GM12865 (cell line): ENCODE measurements at places on chromosomes 12 and 14.

DNA sequence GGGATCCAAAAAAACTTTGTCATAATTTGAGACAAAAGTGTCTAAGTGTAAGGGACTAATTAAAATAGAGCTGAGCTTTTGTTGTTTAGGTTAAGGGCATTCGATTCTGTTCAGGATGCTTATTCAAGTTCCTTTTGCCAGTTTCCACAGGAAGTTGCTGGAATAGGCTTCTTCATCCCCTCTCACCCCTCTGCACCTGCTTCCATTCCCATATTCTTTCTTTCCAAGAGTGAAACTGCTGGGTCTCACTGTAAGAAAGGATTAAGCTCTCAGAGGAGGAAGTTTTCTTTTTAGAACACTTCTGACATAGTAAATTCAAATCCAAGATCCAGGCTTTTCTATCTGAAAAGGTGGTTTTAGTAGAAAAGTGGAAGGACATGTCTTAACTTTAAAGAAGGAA, 61.4 kb downstream of the POLR3B start:
- no peak for DNase-seq

- no peak for DNase-seq
Measured at GRCh38 chr12:78249578-78249977, 418.9 kb downstream of the NAV3 start.

DNA sequence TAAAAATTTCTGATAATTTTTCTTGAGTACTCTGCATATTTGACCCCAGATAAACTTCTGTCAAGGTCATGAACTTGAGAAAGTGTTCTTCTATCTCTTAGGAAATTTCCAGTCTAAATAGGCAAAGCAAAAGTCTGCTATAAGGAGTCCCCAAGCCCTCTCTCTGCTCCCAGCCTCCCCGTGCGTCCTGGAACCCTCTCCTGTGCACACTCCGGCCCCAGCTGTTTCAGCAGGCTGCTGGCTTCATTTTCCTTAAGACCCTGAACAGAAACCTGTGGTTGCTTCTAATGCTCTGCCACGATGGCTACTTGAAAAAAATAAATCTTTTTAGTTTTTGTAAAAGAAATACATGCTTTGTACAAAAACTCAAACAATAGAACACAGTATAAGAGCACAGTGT, 14.7 kb downstream of the KRT2 start:
- DNase-seq: no peak

DNA sequence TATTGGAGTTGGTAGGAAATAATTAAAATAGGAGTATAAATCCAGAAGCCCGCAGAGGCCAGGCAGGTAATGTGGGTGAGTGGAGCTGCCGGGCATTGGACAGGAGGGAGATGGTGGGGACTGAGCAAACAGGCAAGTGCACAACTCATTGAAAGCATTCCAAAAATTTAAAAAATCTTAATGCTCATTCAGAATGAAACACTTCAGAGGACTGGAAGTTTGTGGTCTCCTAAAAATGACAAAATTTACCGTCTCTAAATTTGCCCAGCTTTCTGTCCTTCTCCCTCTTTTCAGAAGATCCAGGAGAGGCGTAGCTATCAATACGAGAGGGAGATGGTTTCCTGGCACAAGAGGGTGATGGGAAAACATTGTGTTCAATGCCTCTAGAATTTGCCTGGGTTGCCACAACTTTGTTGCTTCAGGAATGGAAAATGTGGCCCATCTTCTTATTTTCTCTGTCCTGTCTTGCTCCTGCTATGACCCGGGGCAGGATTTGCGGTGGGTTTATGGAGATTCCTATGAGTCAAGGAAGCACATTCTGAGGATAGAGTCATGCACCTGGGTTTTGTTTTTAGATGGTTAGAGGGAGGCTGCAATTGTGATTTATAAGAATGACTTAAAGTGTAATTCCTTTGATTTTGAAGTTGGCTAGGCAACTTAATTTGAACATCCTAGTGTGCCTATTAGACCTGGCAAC, 72.2 kb downstream of the BORCS5 start:
- DNase-seq: no peak

- no peak for DNase-seq
Measured at GRCh38 chr12:13229504-13229903, 33.0 kb downstream of the EMP1 start.

- peak; percentile 0 for DNase-seq
Measured at GRCh38 chr14:48193893-48194292, 518.5 kb upstream of the MDGA2 start.

DNA sequence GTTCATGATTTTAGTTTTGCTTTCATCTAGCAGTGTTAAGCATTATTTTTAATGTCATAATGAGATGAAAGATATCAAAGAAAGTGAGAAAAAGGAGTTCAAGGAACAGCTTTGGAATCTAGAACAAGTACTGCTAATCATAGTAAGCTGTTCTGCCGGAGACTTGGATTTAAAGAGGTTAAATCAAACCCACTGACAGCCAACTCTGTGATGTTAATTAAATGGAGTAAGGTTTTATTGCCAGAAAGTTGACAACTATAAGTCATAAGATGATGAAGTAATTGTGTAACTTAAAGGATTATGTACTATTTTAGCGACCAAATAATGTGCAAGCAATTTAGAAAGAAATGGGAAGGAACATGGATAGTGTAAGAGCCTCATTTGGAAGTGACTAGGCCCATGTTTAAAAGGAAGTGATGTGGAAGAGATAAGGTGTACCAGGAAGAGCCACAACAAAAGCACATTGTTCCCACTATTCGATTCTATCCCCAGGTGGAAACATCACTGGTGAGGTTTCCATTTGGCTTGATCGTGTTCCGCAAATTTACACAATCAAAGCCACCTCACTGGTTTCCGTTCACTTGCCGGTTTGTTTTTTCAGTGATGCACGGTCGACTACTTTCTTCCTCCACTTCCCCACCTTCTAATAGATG, 388.5 kb downstream of the PAWR start:
- no peak for DNase-seq

DNA sequence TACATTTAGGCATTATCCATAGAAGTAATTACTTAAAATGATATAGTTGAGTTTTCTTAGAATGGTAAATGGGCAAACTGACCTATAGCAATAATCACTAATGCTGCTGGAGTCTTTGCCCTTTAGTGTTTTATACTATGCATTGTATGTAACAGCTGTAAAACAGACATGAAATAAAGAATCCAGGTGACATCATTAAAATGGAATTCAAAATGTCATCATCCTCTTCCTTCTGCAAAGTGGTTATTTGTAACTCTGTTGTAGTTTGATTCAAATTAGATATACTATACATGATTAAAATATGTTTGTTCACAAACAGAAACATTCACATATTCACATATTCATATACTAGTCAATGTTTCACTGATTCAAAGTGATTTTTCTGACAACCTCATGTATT, 598.8 kb downstream of the SLC16A7 start:
- no peak for DNase-seq

GRCh38 chr14:61927520-61927919, 165.3 kb downstream of the SNAPC1 start:
- DNase-seq: no peak

GRCh38 chr12:46516933-46517578, 144.5 kb upstream of the SLC38A2 start:
- peak; percentile 90 for DNase-seq

GRCh38 chr14:36671149-36671548, 9.5 kb downstream of the PAX9 start:
- DNase-seq: no peak

DNA sequence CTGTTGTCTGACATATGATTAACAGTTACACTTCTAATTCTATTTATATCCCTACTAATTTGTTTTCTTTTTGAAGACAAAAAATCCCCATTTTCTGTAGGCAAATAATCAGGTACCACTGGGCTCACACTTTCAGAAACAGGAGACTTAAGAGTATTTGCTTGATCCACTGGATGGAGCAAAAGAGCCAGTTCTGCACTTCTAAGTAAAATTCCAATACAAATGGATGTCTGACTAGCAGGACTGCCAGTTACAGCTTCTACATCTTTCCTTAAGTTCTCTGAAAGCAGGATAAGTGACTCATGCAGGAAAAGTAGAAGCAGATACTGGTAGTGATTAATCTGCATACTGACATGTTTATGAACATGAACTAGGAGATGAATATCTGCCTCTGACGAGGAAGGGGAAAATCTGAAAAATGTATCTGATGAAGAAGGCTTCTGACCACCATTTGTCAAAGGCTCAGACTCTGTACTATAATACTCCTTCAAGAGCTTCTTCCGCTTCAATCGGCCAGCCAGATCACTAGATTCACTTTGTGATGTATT, 73.8 kb upstream of the ANKS1B start:
- DNase-seq: peak; percentile 42

DNA sequence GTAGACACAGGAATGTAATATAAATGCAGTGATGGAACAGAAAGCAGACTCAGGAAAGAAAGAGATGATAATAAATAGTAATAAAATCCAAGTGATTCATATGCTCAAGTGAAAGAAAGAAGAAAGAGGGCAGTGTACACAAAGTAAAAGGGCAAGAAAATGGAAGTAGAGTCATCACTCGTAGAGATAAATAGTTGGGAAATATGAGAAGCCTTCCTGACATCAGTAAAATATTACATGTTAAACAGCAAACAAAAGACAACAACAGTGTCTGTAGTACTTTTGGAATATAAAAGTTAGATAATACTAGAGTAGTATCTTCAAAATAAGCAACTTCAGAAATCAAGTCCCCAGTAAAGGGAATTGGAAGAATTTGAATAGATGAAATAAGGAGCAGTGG, 412.3 kb downstream of the RAD51B start:
- DNase-seq: no peak

- DNase-seq: no peak
Measured at GRCh38 chr12:55955344-55955743, 10.5 kb downstream of the PMEL start.

GRCh38 chr14:103185051-103186029, 62.1 kb downstream of the TNFAIP2 start:
- peak; percentile 37 for DNase-seq

GRCh38 chr14:101508196-101508947, 52.9 kb upstream of the DIO3 start:
- no peak for DNase-seq

GRCh38 chr12:13289653-13290289, 93.2 kb downstream of the EMP1 start:
- DNase-seq: no peak

DNA sequence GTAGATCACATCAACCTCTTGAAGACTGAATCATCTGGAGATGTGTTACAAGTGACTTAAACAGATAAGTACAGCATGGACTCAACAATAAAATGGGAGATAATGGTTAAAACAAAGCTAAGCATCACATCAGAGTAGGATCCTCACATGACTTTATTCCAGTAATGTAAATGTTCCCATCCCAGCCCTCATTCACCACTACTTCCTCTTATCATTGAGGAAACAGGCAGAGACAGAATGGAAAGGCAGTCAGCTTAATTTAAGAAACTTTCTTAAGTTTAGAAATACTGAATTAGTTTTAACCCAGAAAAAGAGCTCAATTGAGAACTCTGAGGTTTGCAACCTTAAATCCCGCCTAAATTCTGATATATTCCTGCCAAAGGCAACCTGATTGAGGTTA, 1.2 kb upstream of the ALG10 start:
- DNase-seq: no peak

DNA sequence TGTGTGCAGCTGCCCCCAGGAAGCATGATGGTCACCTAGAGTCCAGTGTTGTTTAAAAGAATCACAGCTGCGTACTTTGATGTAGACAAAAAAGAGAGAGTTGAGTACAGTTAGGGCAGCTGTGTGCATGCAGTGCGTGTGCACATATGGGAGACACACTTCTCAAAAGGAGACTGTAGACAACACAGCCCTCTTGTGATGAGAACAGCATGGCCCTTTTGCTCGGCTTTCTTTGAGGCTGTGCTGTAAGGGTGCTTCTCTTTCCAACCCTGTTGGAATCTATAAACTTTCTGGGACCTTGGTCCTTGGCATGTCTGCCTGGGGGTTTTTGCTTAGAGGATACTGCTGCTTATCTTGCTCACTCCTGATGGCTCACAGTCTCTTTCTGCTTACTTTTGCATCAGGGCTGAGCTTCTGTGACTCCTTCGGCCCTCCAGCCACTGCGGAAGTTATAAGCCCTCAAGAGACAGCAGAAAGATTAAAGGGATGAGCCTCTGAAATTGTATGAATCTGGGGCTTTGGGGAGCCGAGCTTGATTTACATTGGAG, 102.9 kb downstream of the DYRK2 start:
- no peak for DNase-seq

DNA sequence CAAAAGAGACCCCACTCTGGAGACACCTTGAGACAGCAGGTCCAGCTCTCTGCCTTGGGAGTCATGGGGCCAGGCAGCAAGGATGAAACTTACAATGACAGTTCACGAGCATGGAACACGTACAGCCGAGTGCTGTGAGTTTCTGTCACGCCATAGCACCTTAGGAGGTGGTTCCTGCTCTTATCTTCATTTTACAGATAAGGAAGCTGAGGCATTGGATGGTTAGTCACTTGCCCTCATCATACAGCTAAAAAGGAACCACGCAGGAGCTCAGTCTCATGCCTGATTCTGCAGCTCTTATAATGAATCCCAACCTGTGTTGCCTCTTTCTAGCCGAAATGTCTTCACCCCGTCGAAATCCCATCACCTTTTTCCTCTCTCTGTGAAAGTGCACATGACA, 39.9 kb downstream of the C14orf132 start:
- DNase-seq: no peak

GRCh38 chr14:39370415-39370814, 61.8 kb downstream of the FBXO33 start:
- DNase-seq: no peak

DNA sequence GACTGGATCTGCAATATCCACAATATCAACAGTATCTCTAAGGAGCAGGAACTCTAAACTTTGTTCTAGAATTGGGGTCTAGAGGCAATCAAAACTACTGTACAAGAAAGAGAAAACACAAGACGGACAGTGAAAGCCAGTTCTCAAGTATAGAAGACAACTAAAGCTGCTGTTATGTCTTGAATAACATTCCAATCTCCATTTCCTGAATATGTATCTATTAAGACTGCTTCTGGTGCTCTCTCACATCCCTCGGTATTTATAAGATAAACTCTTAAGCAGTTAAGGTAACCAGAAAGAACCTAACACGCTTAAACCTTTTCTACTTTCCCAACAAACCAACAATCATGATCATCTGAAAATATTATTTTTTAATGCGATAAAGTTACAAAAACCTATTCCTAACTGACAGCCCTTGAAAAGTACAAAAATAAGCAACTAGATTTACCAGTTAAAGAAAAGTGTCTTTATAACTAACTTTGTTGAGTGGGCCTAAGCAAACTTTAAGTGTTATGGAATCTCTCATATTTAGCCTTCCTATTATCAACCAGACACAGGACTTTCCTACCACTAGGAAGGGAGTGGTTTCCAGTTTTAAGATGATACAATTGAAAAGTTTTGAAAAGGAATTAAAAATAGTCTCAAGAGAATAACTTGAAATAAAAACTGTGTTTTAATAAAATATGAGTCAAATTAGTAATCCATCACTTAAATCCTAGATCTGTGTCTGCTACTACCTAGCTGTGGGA, 30.7 kb downstream of the NUMB start:
- DNase-seq: no peak

DNA sequence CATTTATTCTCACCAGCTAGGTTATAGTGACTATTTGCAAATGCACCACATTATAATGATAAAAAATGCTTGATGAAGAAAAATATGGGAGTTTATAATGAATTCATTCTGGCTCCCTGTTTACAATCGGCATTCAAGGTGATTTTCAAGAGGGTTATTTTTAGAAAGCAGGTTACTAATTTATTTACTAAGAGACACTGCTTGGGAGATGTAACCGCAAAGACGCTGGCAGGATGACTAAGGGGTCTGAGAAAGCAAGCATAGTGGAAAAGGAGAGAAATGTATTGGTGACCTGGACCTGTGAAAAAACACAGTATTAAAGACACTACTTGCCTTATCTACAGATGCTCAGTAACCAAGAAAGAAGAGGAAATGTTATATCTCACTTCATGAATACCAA, 13.3 kb upstream of the PITPNM2 start:
- DNase-seq: peak; percentile 66

- DNase-seq: no peak
Measured at GRCh38 chr12:32201096-32201495, 94.4 kb downstream of the BICD1 start.
